ENCODE measurements at places on chromosomes 12 and 14.

GRCh38 chr14:91197631-91198030, 46.9 kb downstream of the GPR68 start:
- DNase-seq: no peak

DNA sequence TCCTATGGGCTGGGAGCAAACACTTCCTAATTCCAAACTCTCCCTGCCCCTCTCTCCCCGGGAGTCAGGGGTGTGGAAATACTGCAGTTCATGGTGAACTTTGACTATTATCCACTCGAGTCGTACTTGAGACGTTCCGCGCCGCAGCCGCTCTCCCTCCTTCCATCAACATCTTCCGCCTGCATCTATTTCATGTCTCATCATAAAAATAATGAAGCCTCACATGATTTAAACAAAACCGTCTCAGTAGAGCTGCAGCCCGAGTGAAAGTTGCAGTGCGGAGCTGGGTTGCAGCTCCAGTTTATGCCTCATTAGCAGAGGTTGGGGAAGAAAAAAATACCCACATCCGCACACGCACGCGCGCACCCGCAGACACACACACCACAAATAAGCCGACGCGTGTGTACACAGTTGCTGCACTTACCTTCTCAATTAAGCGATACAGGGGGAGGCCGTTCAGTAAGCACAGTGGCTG, 283 bp downstream of the LMO3 start:
- DNase-seq: no peak

- no peak for DNase-seq
These were observed 15.0 kb downstream of the NDUFA12 start for GRCh38 chr12:94988471-94988870.

GRCh38 chr12:119676022-119676421, 8.1 kb downstream of the PRKAB1 start:
- DNase-seq: no peak

GRCh38 chr12:47709237-47709636, 3.4 kb upstream of the RPAP3 start:
- no peak for DNase-seq

GRCh38 chr14:103543721-103544387, 14.9 kb downstream of the TRMT61A start:
- no peak for DNase-seq

GRCh38 chr12:120842595-120842994, 61.6 kb downstream of the SPPL3 start:
- DNase-seq: no peak

DNA sequence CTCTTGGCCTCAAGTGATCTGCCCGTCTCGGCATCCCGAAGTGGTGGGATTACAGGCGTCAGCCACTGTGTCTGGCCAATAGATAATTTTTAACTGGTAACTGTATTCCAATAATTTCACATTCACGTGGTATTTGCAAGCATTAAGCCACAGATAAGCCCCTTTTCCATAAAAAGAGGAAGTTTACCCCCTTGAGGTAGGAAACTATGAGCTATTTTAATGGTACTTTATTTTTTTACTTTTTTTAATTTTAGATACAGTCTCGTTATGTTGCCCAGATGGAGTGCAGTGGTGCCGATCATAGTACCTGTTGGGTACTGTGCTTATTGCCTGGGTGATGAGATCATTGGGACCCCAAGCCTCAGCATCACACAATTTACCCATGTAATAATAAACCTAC, 42.9 kb upstream of the AP4S1 start:
- DNase-seq: no peak

DNA sequence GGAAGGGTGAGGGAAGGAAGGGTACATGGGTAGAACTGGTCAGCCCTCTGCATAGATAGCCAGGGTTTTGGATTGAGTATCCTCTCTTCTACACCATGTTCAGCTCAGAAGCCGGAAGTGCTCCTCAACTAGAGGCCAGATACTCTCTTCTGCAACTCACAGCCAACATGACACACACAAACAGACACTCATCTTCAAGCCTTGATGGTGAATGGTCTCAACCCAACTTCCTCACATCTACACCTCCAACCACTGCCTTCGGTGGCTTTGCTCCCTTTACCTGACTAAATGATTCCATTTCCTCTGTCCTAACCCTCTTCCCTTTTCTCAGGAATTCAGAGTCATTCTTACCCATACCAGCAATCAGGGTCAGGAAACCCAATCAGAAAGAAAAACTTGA, 7.6 kb upstream of the FKBP11 start:
- no peak for DNase-seq

- DNase-seq: no peak
These were observed 68.9 kb downstream of the FSCB start for GRCh38 chr14:44438221-44438620.

- DNase-seq: no peak
These were observed 28.5 kb downstream of the PPP1R13B start for GRCh38 chr14:103818870-103819269.

DNA sequence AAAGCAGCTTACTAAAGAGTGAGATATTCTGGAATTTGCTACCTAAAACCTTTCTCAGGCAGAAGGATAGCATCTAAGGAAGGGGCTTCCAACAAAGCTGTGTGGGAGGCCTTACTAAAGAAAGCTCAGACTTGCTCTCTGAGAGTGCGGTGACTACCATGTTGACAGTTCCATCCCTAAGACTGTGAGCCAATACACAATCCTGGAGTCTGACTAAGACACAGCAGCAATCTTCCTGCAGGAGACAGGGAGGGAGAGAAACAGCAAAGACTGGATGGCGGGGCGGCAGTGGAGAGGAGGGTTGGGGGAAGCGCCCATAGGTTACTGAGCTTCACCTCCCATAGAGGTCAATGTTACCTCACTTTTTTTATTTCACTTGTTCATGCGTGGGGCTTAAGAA, 70.9 kb downstream of the KITLG start:
- no peak for DNase-seq

DNA sequence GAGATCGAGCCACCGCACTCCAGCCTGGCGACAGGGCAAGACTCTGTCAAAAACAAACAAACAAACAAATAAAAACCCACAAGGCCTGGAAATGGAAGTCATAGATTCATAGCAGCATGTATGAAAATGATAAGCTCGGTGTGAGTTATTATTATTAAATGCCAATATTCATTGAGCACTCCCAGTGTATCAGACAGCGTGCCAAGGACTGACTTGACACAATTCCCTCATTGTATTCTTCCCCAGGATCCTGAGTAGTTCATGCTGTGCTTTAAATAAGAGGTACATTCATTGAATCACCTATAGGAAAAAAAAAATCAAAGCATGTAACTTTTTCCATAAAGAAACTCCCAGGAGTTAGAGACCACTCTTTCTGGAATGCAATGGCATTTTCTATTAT, 12.6 kb upstream of the RFLNA start:
- no peak for DNase-seq

- no peak for DNase-seq
These were observed 53.3 kb upstream of the CDKN3 start for GRCh38 chr14:54343272-54344121.

Measured in stimulated activated CD8-positive, alpha-beta memory T cell treated with anti-CD3 and anti-CD28 coated beads, Interleukin-4, amount 100 ng/mL, for 1 hour (primary cell).